Fibroblast of skin of right biceps (primary cell): ENCODE measurements at places on chromosomes 7 and 10.

- no peak for DNase-seq
Measured at GRCh38 chr7:2358968-2359527, 4.4 kb downstream of the EIF3B start.

DNA sequence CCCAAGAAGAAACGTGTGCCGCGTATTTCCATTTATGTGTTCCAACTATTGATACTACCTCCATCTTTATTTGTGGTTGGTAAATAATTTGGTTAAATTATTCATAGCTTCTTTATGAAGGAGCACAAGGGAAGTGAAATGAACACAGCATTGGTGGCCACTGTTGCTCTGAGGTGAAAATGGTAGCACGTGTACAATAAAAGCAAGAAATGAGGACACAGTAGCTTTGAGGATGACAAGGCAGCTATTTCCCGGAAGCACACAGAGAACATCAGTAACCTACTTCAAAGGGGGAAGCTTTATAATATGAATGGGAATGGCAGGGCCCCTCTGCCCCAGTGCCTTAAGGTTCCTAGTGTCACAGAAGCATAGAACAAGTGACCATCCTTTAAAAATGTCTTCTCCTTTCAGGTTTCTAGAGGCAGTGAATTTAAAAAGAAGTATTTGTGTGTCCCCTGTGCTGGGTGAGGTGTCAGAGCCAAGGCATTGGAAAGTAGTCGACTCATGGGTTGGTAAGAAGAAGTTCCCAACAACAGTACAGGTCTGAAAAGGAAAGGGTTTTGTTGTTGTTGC is 78.8 kb downstream of the SGMS1 start:
- no peak for DNase-seq

DNA sequence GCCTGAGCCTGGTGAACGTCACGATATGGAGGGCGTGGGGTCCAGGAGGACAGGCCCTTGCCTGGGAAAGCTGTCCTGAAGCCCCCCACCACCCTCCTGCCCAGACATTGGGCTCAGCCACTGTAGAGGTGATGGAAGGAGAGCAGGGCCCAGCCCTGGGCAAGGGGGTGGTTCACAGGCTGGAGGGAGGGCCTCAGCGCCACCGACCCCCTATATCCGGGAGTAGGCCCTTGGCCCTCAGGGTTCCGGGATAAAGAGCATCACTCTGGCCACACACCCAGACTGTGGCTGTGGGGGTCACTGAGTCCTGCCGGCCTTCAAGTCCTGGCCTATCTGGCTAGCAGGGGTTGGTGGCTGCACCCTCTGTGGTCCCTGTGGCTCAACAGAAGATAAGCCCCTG is 55.3 kb upstream of the GTF2IRD1 start:
- DNase-seq, result no peak

- DNase-seq, result no peak
Measured at GRCh38 chr10:7202793-7203355, 208.0 kb downstream of the SFMBT2 start.

DNA sequence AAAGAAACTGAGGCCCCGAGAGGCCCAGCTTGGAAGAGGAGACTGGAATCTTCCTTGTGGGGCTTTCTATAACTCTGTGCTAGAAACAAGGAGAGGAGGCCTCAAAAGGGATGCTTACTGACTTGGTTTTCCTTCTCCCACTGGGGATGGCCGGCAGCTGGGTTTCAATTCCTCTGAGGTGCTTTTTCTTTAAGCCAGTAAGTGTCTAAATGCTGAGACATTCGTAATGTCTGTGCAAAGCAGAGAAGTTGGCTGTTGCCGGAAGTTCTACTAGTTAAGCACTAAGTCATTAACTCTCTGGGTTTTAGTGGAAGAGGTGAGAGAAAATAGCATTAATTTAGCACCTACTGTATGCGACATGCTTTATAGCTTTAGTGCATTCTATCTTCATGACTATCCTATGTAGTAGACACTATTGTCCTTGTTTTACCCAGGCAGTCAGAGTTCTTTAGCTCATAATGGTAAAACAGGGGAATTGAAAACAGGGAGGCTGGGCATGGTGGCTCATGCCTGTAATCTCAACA is 135.2 kb downstream of the RGS10 start:
- no peak for DNase-seq

GRCh38 chr10:114173603-114173920 is 441 bp downstream of the CCDC186 start:
- DNase-seq, result peak; percentile 5

DNA sequence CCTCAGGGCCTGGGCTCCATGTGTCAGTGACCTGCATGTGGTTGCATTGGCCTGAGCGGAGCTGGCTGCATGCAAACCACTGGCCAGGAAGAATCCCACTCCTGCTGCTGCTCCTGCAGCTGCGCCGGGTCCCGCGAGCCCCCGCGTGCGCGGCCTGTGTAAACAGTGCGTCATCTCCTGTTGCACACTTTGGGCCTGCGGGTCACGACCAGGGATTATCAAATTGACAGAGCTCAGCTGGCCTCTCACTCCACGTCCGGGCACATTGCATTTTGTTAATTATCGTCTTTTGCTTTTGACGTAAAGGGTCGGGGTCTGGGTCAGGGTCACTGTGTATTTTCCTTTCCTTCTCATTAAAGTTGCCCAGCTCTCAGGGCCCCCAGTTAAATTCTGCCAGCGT is 132.6 kb downstream of the RGS10 start:
- peak; percentile 5 for DNase-seq

GRCh38 chr10:14311206-14311957 is 19.3 kb downstream of the FRMD4A start:
- no peak for DNase-seq

DNA sequence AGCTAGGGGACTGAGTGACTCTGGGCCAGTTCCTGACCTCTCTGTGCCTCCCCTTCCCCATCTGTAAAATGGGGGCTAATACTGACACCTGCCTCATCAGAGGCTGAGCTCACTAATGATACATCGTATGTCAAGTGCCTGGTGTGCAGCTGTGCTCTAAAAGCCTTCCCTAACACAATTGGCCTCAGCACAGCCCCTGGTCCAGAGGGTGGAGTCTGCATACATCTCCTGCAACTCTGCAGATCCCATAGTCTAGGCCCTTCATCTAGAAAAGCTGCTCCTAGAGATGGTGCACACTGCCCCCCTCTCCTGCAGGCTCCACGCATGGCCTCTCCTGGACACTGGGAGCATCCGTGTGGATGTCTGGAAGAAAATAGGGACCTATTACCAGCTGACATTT is 255.0 kb downstream of the RPS24 start:
- no peak for DNase-seq

GRCh38 chr10:113278664-113279063 is 274.2 kb upstream of the HABP2 start:
- DNase-seq, result peak; percentile 7

DNA sequence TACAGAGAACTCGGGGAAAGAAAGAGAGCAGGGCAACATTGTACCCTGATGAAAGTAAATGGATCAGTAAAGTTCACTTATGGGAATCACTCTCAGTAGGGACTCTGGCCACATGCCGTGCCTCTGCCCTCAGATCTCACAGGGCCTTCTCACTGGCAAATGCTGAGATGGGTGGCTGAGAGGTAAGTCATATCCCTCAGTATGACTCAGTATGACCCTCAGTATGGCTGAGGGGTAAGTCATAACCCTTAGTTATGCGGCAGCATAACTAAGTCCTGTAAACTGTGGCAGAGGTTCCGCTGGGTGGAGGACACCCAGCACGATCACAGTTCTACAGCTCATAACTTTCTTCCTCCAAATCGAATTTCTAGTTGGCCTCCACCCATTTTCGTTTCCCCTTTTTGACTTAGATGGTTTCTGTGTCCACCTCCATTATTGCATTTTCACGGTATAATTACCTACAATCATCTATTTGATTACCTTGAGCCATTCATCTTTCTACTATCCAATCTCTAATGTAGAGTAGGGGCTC is 26.5 kb upstream of the WNT16 start:
- peak; percentile 81 for DNase-seq

GRCh38 chr7:139731802-139732470 is 45.9 kb downstream of the HIPK2 start:
- DNase-seq, result peak; percentile 85

- DNase-seq, result no peak
Measured at GRCh38 chr10:69344591-69345252, 66.4 kb downstream of the HK1 start.

GRCh38 chr7:130139193-130139960 is 65.8 kb downstream of the TMEM209 start:
- DNase-seq, result no peak
